Fibroblast of mammary gland (primary cell): ENCODE measurements at places on chromosomes 6 and 20.

- peak; percentile 28 for DNase-seq
Observed at GRCh38 chr6:124901084-124901483, 61.2 kb upstream of the RNF217 start.

- DNase-seq: peak; percentile 75
Observed at GRCh38 chr6:138944412-138944811, 43.6 kb downstream of the REPS1 start.

DNA sequence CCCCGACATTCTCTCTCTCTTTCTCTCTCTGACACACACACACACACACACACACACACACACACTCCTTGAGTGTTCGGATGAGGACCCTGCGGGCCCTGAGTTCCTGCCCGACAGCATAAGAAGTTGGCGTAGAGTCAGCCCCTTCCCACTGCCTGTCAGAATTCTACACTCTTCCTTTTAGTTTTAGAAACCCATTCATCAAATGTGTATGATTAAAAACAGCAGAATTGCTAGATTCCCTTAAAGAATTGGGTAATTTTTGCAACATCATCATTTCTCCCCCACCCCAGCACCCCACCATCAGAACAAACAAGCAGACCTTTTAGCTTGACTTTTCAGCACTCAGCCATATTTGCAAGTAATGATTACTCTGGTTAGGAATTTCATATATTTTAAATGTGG is 322.8 kb downstream of the FARS2 start:
- peak; percentile 73 for DNase-seq

DNA sequence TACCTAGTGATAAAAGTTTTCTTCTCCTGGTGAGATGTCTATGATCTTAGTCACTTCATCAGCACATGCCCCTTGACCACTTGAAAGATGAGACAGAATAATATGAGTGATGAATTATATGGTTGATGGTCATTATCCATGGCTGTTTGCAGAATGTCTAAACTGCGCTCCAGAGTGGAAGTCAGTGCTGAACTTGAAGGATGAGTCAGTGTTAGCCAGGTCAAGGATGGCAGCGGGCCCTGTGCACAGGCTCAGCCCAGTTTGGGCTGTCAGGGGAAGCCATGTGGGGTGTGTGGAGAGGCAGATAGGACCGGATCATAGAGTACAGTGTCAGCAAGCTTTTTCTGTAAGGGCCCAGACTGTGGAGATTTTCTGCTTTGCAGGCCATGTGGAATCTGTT is 67.2 kb upstream of the KIF25 start:
- DNase-seq: peak; percentile 72

DNA sequence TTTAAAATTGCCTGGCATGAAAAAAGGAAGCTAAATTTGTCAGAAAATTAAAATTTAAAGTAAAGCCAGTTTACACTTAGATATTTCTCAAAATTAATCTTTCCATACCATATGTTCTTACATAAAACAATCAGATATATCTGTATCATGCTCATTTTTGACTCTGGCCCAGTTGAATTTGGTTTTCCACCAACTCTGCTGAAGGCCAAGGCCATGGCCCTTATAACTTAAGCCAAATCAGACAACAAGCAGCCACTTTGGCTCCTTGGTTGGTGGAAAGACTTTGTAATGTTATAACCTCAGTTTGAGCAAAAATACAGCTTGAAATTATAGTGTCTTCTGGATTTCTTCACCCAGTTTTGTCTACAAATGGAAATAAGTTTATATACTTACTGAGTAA is 97.3 kb downstream of the CENPW start:
- DNase-seq: no peak

DNA sequence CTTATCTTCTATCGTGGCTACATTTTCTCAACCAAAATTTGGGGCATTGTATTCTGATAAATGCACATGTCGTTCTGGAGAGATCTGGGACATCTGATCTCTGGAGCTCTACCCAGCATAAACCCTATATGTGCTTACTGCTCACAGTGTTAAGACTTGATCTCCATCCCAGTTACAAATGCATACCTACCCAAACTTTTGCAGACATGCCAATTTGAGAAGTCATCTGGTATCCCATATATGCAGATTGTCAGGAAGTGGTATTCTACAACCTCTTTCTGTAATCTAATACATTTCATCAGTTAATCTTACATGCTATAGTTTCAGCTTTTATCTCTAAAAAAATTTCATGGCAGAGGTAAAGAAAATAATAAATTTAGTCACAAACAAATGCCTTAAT is 11.2 kb downstream of the BAG2 start:
- DNase-seq: no peak

GRCh38 chr6:24431045-24431451 is 28.3 kb downstream of the MRS2 start:
- peak; percentile 64 for DNase-seq

DNA sequence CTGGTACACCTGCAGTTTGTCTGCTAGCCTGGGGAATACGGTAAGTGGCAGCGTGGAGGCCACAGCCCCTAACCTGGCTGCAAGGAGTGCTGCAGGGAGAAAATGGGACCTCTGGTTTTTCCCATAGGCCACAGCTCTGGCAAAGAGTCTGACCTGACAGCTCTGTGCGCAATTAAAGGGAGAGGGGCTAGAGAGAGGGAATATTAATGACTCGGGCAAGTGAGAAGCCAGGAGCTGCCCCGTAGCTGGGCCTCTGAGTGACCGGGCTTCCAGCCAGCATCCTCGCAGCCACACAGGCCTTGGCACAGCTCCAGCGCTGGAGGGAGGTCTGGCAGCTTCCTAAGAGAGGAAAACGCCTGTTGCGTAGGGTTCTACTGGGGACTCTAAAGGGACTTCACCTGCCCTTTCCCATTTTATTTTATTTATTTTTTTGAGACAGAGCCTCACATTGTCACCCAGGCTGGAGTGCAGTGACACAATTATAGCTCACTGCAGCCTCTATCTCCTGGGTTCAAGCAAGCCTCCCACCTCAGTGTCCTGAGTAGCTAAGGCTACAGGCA is 18.2 kb upstream of the OCSTAMP start:
- peak; percentile 68 for DNase-seq

DNA sequence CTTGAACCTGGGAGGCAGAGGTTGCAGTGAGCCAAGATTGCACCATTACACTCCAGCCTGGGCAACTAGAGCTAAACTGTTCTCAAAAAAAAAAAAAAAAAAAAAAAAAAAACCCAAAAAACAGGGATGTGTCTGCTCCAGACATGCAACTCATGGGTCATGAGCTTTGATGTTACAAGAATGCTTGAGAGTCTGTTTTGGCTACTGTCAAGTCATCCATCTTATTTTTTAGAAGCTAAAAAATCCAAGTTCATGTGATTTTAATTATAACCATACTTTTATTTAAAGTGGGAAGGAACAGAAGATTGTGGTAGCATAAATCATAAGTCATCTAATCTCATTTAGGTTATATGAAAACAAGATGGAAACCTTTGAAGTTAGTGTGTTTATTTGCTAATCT is 120.6 kb downstream of the PDE7B start:
- DNase-seq: peak; percentile 46

DNA sequence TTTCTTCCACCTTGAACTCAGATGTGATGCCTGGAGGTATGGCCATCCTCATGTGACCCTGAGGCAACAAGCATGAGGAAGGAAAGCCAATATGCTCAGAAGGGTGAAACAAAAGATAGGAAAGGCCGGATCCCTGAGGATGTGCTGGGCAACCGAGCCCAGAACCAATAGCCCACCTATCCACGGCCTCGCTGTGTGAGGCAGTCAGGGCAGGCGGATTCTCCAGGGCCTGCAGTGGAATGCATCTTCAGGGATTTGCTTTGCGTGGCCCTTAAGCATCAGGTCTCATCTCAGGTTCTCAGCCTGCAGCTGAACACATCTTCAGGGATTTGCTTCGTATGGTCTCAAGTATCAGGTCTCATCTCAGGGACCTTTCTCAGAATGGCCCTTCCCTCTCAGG is 139.8 kb downstream of the ANKRD60 start:
- DNase-seq: no peak

- DNase-seq: no peak
Observed at GRCh38 chr6:34547701-34548644, 8.2 kb downstream of the SPDEF start.
